ENCODE measurements at places on chromosomes 2 and 18. TPM values are rescaled to one million over a fixed set of nuclear protein-coding genes. Genes with fewer than 3 reads are reported as not detected.

Gene FIGN
- 3.6 TPM for total RNA-seq

Gene GREB1L
- 15.3 TPM for total RNA-seq

Gene MOGAT1
- total RNA-seq, result not detected

Gene KLHL14
- total RNA-seq, result 2.8 TPM

Gene FSIP2
- total RNA-seq, result 0.59 TPM

Gene C2orf80
- not detected for total RNA-seq

Gene NEU4
- 0.21 TPM for total RNA-seq

Gene CYRIA
- total RNA-seq, result 29.6 TPM

Gene SCYGR6
- total RNA-seq, result not detected

Gene MARCHF4
- total RNA-seq, result not detected

Gene PLEK
- total RNA-seq, result under 0.01 TPM

Gene COLEC12
- 29.7 TPM for total RNA-seq

Gene NR4A2
- 0.83 TPM for total RNA-seq

Gene CRYGC
- total RNA-seq, result not detected

Gene GPR155
- 6.6 TPM for total RNA-seq

Gene CIDEA
- not detected for total RNA-seq

Gene EHBP1
- total RNA-seq, result 107 TPM

Gene TUBA4B
- 0.83 TPM for total RNA-seq

Gene FBXO11
- 32.6 TPM for total RNA-seq

Gene SULT1C2
- 3.6 TPM for total RNA-seq

Gene BBS5
- total RNA-seq, result 24.7 TPM

Gene LBH
- total RNA-seq, result 93.5 TPM

Gene HOXD3
- total RNA-seq, result 14.7 TPM

Gene MYCN
- 1.9 TPM for total RNA-seq

Gene IL1R1
- total RNA-seq, result 43.8 TPM

Gene SATB2
- 8.8 TPM for total RNA-seq

Gene RBFA
- total RNA-seq, result 20.9 TPM

Gene IL36A
- not detected for total RNA-seq

Gene CPS1
- total RNA-seq, result 6.4 TPM

Gene SMYD1
- not detected for total RNA-seq

Gene POU3F3
- 0.18 TPM for total RNA-seq

Gene C2orf76
- 13.5 TPM for total RNA-seq

Gene NLRC4
- 0.88 TPM for total RNA-seq

Gene TTN
- 8.4 TPM for total RNA-seq

Gene EGR4
- not detected for total RNA-seq

Gene RPRM
- total RNA-seq, result not detected

Gene CAB39
- 65.0 TPM for total RNA-seq

Gene ACTG2
- 846 TPM for total RNA-seq

Gene SERPINB2
- not detected for total RNA-seq

Gene SLC23A3
- total RNA-seq, result 1.8 TPM

Gene ORC2
- total RNA-seq, result 53.3 TPM

Gene PLB1
- total RNA-seq, result 3.8 TPM

Gene NPHP1
- 9.4 TPM for total RNA-seq

Gene TSPYL6
- not detected for total RNA-seq

Gene SLC9A4
- not detected for total RNA-seq
